GM04503 (cell line): ENCODE measurements at places on chromosomes 12 and 14.

DNA sequence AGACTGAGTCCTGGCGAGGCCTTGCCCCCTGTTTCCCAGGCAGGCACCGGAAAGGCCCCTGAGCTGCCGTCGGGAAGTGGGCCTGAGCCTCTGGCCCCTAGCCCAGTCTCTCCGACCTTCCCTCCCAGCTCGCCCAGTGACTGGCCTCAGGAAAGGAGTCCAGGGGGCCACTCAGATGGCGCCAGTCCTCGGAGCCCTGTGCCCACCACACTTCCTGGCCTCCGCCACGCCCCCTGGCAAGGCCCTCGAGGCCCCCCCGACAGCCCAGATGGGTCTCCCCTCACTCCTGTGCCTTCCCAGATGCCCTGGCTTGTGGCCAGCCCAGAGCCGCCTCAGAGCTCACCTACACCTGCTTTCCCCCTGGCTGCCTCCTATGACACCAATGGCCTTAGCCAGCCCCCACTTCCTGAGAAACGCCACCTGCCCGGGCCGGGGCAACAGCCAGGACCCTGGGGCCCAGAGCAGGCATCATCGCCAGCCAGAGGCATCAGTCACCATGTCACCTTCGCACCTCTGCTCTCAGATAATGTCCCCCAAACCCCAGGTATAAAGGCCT is 10.9 kb downstream of the TNS2 start:
- DNase-seq = no peak

DNA sequence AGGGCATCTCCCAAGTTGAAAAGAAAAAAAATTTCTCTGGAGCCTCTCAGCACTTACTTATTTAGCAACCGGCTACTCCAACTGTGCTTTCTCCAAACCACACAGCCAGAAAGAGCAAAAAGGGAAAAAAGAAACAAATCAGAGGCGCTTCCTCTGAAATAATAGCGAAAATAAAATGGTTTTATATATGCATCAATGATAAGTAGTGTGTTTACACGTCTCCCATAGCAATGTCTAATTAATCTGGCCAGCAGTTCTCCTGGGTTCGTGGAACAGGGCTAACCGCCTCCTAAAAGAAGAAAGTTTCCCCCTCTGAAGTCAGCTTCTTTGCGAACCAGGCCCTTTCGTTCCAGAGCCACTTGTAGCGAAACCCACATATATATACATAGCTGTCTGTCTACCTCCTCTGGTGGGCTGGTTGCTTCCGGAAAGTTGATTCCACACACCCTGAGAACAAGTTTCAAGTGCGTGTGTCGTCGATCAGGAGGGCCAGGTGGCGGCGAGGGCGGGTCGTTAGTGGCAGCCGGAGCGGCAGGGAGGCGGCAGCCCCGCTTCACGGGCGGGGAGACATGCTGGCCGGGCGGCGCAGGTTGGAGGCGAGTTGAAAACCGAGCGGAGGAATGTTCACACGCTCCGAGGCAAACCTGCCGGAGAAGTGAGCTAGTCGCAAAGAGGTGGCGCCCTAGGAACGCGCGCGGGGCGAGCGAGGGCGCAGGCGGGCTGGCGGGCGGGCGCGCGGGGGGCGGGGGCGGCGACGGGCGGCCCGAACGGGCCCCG is 2.7 kb downstream of the PTHLH start:
- no peak for DNase-seq

DNA sequence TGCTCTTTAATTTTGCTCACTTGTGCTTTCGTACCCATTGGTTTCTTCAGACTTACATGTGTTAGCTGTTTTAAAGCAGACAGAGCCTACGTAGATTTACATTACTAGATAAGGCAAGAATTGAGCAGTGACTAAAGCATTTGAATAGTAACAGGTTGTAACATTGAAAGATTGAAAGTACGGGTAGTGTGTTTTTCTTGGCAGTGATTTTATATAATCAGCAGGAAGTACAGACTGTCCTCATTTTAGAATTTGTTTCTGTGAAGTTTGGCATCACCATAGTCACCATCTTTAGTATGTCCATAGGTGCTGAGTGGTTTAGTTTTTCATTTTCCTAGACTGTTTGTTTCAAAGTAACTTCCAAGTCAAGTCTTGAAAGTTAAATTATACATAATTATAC is 14.0 kb downstream of the RTRAF start:
- DNase-seq = no peak

DNA sequence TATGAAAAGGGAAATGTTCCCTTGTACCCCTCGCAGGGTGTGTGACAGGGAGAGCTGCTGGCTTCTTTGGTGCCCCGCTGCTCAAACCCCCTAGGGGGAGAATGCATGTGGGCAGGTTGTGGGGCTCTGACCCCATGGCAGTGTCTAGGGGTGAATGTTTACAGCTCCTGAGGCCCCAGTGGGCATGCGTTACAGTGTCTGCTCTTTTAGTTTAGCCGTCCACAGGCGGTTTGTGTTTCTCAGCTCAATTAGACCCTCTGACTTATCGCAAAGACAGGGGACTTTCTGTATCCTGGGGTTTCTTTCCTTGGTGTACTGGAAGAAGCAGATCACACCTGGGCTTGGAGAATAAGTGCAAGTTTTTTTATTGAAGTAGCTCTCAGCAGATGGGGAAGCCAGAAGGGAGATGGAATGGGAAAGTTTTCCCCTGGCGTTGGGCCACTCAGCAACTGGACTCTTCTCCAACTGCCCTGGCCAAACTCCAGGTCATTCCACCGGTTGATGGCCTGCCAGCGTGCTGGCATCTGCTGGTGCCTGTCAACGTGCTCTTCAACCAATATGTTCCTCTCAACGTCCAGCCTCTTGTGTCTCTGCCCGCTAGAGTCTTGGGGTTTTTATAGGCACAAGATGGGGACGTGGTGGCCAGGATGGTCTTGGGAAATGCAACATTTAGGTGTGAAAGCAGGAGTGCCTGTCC is 720.9 kb downstream of the FSCB start:
- DNase-seq = no peak

- DNase-seq = peak; percentile 37
Measured at GRCh38 chr12:42961395-42961794, 371.8 kb upstream of the PRICKLE1 start.

DNA sequence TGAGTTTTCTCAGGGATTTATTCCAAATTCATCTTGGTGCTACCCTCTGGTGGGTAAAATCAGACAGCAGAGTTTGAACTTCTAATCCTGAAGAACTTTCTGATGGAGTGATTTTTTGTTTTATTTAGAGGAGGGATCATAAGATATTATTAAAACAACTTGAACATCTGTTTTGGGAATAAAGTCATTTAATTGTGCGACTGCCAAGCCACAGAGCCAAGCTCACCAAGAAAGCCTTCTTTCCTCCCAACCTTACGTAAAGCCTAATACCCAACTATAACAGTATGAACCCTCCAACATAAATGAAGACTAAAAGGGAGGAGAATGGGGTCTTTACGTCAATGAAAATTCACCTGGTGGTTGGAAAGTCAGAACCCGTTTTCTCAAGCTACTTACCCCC is 205.5 kb upstream of the IGF1 start:
- DNase-seq = no peak

DNA sequence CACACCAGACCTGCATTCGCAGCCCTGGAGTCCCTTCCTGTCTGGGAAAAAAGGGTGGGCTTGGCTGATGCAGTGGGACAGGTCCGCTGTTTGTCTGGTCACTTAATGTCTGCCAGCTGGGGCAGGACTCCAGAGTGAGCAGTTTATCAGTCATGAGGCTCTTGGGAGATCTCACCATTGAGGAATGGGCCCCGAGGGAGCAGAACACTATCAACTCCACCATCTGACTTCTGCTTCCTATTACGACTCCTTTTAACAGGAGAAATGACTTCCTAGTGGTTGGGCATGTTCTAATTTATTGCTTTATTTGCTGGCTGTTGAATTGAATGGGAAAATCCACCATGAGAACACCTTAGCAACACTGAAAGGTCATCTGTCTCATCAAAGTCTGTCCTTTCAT is 182.5 kb upstream of the RASSF8 start:
- DNase-seq = peak; percentile 42

DNA sequence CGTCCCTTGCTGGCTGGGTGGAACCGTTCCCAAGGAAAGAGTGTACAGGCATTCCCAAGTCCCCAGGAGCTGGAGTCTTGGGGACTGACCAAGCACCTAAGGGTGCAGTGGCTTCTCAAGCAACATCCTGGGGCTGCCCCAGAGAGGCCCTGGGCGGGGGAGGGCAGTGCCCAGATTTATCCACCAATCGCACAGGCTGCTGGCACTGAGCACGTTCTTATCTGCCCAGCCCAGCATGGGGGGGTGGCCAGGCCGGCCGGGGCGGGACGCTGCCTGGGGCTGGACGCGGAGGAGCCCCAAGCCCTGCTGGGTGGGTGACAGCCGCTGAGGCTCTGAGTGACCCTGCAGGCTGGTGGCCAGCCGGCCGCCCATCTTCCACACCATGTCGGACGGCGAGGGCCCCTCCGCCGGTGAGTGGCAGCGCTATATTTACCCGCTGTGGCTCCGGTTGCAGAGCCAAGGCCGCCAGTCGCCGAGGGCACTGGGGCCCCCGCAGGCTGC is 53.4 kb downstream of the CYP46A1 start:
- DNase-seq = no peak

DNA sequence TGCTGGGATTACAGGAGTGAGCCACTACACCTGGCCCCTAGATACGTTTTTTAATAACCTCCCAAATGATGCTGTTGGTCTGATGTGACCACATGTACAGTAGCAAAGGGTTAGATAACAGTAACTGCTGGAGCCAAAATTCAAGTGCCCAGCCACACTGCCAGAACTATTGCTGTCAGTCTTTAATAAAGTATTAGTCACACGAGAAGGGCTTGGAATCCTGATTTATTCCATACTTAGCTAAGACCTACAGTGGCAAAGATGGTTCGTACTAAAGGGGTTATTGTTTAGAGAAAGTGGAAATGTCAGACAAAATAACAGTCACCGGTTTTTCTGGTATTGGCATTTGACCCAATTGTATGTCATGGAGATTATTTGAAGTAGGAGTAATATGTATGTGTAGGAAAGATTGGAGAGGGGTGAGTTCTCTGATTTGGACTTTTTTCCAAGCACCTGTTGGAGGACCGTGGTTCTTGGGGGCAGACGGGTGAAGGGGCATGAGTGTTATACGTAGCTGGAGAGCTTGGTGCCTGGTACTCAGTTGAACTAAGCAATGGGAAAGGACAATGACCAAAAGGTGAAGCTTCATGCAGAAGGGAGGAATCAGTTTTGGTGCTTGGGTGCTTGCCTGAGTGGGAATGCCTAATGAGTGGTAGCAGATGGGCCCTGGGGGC is 9.7 kb downstream of the TUBA1C start:
- DNase-seq = no peak

- DNase-seq = no peak
Measured at GRCh38 chr12:79048962-79049361, 184.4 kb downstream of the SYT1 start.

- peak; percentile 21 for DNase-seq
Measured at GRCh38 chr14:31449971-31450610, 7.2 kb downstream of the DTD2 start.

DNA sequence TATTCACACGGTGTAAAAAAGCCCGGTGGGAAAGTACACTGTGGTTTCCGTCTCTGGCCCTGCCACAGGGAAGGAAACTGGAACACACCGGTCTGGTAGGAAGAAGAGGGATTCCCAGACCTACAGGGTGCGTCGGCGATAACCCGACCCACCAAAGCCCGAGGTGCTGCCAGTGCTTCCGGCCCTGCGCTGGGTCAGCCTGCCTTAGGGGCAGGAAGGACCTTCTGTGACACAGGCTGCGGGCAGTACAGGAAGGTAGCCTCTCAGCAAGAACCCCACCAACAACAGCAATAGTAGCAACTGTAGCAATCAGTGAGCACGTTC is 169.5 kb upstream of the FKBP4 start:
- no peak for DNase-seq

DNA sequence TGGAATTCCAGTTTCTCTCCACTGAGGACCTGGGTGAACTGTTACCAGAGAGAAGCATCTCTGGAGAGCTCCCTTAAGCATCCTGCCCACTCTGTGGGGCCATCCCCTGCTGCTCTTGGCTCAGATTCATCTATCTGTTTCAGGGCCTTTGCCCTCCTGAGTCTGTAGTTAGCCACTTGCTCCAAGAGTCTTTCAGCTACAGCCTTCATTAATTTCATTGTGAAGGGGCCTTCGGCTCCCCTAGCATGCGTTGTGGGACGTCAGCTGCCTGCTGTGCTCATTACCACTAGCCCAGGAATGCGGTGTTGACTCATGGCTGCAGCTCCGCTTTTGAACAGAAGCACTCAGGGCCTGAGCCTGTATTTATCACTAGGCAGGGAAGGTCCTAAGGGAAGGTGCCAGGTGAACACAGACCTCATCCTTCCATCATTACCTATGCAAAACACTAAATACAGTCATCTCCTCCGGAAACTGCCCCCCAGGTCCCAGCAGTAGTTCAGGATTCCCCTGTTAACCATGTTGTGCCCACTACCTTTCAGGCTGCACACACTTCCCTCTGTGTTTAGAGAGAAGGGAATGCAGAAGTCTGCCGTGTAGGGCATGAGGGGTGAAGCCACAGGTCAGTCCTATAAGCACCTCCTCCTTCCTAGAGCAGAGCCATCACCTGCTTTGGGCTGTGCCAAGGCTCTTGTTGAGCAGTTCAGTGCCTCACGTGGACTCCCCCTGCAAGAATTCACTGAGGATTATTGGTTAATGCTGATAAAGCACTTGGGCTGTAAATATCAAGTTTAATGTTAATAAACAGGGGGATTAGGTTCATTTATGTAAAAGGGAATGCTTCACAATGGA is 191.4 kb downstream of the CACNA1C start:
- DNase-seq = no peak

DNA sequence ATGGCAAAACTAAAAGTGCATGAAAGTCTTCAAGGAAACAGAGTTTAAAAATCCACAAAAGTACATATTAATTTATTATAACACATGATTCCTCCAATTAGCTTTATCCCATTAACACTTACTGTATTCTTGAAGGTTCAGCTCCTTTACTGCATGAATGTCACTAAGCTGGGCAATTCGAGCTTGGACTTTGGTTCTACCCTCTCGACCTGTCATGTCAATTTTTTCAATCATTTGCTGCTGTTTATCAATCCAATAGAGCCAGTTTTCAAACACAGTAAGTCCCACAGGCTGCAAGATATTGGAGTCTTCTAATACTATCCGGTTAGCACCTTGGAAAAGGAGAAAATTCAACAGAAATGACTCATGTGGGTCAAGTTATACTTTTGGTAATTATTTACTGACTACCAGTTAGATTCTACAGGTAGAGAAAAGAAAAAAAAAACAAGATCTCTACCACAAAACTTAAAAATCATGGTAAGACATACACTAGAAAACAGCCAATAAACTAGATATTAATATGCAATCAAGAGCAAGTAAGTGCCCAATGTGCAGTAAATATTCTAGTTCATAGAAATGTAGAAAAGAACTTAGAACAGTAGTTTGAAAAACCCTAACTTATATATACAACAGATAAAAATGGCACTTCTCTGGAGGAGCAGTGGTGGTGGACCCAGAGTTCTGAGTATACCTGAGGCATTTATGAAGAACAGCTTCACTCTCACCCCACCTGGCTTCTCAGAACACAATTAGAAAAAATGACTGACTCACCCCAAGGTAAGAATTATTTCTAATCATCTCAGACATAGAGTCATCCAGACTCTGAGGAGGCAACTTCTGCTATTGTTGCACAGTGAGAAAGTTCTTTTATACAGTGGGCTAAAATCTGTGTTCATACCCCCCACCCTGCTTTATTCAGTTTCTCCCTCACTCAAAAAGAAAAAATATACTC is 67.7 kb downstream of the BCL2L14 start:
- DNase-seq = no peak

GRCh38 chr14:92898566-92899131 is 24.3 kb upstream of the CHGA start:
- DNase-seq = no peak

- DNase-seq = no peak
Measured at GRCh38 chr12:7486512-7486911, 17.1 kb downstream of the CD163 start.
